ENCODE measurements at places on chromosomes 7 and 10. TPM values are rescaled to one million over a fixed set of nuclear protein-coding genes. Genes with fewer than 3 reads are reported as not detected.

- H3K27ac ChIP-seq = peak overlapping the region; percentile 88
- no peak overlapping the region for H3K4me3 ChIP-seq
- no peak for DNase-seq
These were observed 88.8 kb upstream of the LYZL1 start for GRCh38 chr10:29199941-29200679.

GRCh38 chr7:131919920-131920709 is 363.7 kb upstream of the PODXL start:
- no peaks in the 10 kb centered on the region for H3K4me1 ChIP-seq
- H3K27ac ChIP-seq = no peak overlapping the region
- DNase-seq = no peak
- H3K27me3 ChIP-seq = no peaks in the 10 kb centered on the region
- no peaks in the 10 kb centered on the region for H3K36me3 ChIP-seq
- no peak overlapping the region for H3K4me3 ChIP-seq

- H3K36me3 ChIP-seq = no peaks in the 10 kb centered on the region
- peaks cover 6% of the 10 kb centered on the region for H3K27me3 ChIP-seq
- no peaks in the 10 kb centered on the region for H3K4me1 ChIP-seq
- H3K27ac ChIP-seq = no peak overlapping the region
- DNase-seq = peak; percentile 42
- no peak overlapping the region for H3K4me3 ChIP-seq
These were observed 233.7 kb downstream of the PTPRN2 start for GRCh38 chr7:158353606-158354570.

GRCh38 chr10:692682-693351 is 3.3 kb upstream of the DIP2C start:
- H3K4me1 ChIP-seq = peaks cover 10% of the 10 kb centered on the region
- no peaks in the 10 kb centered on the region for H3K27me3 ChIP-seq
- H3K36me3 ChIP-seq = no peaks in the 10 kb centered on the region
- H3K27ac ChIP-seq = no peak overlapping the region
- H3K4me3 ChIP-seq = no peak overlapping the region
- no peak for DNase-seq

DNA sequence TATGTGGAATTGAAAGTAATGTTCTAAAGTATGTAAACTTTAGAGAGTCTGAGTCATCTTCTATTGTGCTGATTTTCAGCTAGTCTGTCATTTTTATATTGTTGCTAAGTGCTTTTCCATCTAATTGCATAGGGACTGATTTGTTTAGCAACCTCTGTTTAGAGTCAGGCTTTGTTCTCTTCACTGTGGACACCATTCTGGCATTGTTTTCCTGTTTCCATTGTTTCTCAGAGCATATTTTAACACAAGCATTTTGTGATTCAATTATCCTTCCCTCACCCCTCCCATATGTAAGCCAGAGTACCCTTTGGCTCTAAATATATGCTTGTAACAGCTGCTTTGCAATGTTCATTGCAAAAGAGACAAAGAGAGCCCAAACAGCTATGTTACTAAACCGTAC is 748.4 kb upstream of the PHF14 start:
- H3K4me3 ChIP-seq = no peak overlapping the region
- H3K36me3 ChIP-seq = no peaks in the 10 kb centered on the region
- no peak for DNase-seq
- no peaks in the 10 kb centered on the region for H3K27me3 ChIP-seq
- no peak overlapping the region for H3K27ac ChIP-seq

GRCh38 chr7:122550545-122550944 is 148.4 kb downstream of the RNF133 start:
- H3K36me3 ChIP-seq = no peaks in the 10 kb centered on the region
- no peaks in the 10 kb centered on the region for H3K27me3 ChIP-seq
- no peaks in the 10 kb centered on the region for H3K4me1 ChIP-seq
- no peak overlapping the region for H3K4me3 ChIP-seq
- DNase-seq = no peak

DNA sequence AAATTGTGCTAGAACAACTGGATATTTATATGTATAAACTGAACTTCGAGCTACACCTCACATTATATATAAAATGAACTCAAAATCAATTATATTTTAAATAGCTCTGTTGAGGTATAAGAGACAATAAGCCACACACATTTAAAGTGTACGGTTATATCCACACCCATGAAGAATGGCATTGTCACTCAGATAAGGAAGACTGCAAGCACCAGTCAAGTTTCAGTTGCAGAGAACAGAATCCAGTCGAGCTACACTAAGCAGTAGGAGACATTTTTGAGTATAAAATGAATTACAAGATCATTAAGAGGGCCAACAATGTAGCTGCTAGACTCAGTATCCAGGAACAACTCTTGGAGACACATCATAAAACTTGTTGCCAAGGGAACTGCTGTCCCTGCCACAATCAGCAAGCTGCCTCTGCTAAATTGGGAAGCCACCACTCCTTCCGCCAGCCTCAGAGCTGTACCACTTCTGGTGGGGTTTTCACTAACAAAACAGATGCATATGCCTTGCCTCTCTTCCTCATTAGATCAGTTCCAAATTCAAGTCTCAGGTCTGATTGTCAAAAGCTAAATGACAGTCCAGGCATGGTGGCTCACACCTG is 19.6 kb upstream of the GPNMB start:
- no peaks in the 10 kb centered on the region for H3K36me3 ChIP-seq
- no peaks in the 10 kb centered on the region for H3K27me3 ChIP-seq
- H3K4me3 ChIP-seq = no peak overlapping the region
- H3K27ac ChIP-seq = no peak overlapping the region
- H3K4me1 ChIP-seq = no peaks in the 10 kb centered on the region
- no peak for DNase-seq

DNA sequence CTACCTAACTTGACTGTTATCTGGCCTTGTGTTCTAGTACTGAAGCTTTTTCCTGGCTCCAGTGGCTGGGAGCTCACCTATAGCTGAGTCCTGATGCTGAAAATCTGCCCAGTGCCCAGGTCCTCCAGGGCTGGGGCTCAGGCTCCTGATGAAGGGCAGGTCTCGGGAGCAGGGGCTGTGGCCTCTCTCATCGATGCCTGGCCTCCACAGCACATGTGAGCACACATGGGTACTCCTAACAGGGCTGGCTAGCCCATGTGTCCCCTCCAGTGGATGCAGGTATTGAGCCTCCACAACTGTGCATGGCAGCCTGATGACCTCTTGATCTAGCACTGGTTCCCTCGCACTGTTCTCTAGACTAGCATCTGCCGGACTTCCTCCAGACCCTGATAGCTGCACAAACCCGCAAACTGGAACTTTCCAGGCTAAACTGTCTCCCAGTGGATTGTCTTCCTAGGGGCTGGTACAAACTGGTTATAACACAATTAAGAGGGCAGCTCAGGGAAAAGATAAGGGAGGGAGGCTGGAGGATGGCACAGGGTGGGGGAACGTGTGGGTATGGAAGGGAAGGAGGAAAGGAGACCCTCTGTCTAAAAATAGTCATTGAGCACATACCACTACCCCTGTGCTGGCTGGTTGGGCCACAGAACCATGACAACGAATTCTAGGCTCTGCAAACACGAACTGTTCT is 35.1 kb downstream of the PLAC9 start:
- no peak overlapping the region for H3K4me3 ChIP-seq
- peaks cover 5% of the 10 kb centered on the region for H3K36me3 ChIP-seq
- no peaks in the 10 kb centered on the region for H3K27me3 ChIP-seq
- no peak overlapping the region for H3K27ac ChIP-seq
- no peak for DNase-seq

GRCh38 chr10:31584876-31585275 is 265.9 kb downstream of the ZEB1 start:
- H3K4me1 ChIP-seq = no peaks in the 10 kb centered on the region
- H3K4me3 ChIP-seq = no peak overlapping the region
- H3K27me3 ChIP-seq = no peaks in the 10 kb centered on the region
- no peak overlapping the region for H3K27ac ChIP-seq
- no peak for DNase-seq
- no peaks in the 10 kb centered on the region for H3K36me3 ChIP-seq

- no peak for DNase-seq
- H3K27ac ChIP-seq = no peak overlapping the region
- no peaks in the 10 kb centered on the region for H3K36me3 ChIP-seq
- no peaks in the 10 kb centered on the region for H3K4me1 ChIP-seq
- H3K27me3 ChIP-seq = no peaks in the 10 kb centered on the region
These were observed 30.0 kb downstream of the ADGRA1 start for GRCh38 chr10:133117688-133118071.

DNA sequence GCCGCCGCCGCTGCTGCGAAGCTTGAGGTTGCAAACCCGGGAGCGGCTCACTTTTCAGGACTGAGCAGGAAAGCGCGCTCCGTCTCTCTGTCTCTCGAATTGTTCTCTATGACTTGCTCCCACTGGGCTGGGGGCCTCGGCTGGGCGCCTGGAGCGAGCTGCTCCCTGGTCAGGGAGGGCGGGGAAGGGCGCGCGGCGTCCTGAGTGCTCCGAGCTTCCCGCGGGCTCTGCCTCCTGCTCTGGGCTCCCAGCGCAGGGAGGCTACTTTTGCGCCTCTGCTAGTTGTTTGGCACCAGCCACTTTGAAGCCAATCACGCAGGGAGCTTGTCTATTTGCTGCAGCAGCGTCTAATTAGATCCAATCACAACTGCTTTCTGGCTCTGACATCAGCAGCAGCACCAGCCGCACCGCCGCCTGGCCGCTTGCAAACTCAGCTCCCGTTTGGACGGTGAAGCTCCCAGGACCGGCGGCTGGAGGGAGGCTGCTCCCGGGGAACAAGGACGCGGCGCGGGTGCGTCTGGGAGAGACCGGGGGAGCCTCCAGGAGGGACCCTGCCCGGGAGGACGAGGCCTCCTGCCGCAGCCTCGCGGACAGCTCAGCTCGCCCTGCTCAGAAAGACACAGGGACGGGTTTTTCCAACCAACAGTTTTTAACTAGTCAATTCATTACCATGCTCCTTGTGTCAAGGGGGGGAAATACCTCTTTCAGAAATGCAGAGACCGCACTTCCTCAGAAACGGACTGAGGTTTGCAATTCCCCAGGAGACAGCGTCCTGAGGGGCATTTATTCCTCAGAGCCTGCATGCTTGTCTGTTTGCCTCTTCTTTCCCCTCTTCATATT is at the start of gene ADARB2:
Gene ADARB2, minus strand, starts transcription at position 304 of the 840 bp plus-strand sequence.
- H3K4me3 ChIP-seq = no peak within 1 kb of the TSS
- no peaks in the 10 kb centered on the region for H3K4me1 ChIP-seq
- peaks cover 100% of the 10 kb centered on the region for H3K27me3 ChIP-seq
- peak; percentile 47 for DNase-seq
- no peaks in the 10 kb centered on the region for H3K36me3 ChIP-seq
- no peak within 1 kb of the TSS for H3K27ac ChIP-seq

GRCh38 chr10:101631821-101632475 is 43.8 kb downstream of the DPCD start:
- DNase-seq = no peak
- H3K4me1 ChIP-seq = no peaks in the 10 kb centered on the region
- no peaks in the 10 kb centered on the region for H3K27me3 ChIP-seq
- H3K36me3 ChIP-seq = no peaks in the 10 kb centered on the region
- H3K27ac ChIP-seq = no peak overlapping the region
- no peak overlapping the region for H3K4me3 ChIP-seq

GRCh38 chr10:101880232-101880573 is 36.6 kb upstream of the KCNIP2 start:
- H3K4me3 ChIP-seq = no peak overlapping the region
- no peak overlapping the region for H3K27ac ChIP-seq
- no peak for DNase-seq
- no peaks in the 10 kb centered on the region for H3K27me3 ChIP-seq

DNA sequence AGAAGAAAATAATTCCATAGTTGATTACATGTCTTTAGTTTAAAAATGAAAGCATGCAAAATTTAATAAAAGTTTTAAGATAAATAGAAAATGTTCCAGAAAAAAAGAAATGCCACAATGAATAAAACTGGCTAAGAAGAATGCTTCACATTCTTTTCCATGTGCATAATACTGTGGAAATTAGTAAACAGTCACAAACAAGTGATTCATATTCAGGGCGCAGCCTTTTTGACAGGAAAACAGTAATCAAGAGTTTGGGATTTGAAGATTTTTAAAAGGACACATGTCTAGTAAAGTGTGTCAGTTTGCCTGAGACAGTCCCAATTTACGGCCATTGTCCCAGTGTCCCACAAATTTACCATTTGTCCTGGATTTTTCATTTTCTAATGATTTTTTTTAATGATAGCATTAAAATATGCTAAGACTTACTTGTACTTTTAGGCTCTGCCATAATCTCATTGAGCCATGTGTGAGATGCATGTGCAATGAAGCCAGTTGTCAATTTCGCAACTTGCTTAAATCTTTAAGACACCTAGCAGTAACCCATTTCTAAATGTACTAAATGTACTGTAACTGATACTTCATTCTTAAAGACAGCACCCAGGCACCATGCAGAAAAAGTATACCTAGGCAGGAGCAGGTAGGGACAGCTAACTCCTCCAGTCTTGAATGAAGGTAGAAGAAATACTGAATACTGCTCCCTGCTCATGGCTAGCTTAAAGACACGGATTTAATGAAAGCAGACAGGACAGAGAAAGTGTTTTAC is 46.9 kb downstream of the ZNF438 start:
- H3K4me1 ChIP-seq = no peaks in the 10 kb centered on the region
- no peaks in the 10 kb centered on the region for H3K36me3 ChIP-seq
- no peak overlapping the region for H3K27ac ChIP-seq
- DNase-seq = no peak

DNA sequence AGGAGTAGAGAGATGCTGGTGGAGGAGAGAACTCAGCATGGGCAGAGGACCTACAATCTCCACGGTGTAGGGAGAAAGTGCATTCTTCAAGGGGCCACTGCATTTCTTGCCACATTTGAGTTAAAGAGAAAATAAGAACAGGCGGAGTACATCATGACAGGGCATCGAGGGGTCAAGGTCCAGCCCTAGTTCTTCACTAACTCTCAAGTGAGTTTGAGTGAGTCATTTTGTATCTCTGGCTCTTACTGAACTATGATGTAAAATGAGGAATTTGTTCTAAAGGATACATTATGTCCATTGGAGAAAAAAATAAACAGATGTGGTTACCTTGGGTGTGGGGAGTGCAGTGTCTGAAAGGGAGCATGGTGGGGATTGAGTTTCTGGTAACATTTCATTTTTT is 182.9 kb downstream of the XPNPEP1 start:
- H3K36me3 ChIP-seq = no peaks in the 10 kb centered on the region
- no peak overlapping the region for H3K27ac ChIP-seq
- H3K4me3 ChIP-seq = no peak overlapping the region
- H3K4me1 ChIP-seq = peaks cover 5% of the 10 kb centered on the region
- no peak for DNase-seq

- H3K4me1 ChIP-seq = no peaks in the 10 kb centered on the region
- H3K27ac ChIP-seq = no peak overlapping the region
- no peak for DNase-seq
- H3K4me3 ChIP-seq = no peak overlapping the region
- H3K27me3 ChIP-seq = peaks cover 48% of the 10 kb centered on the region
These were observed 206.1 kb downstream of the RAMP3 start for GRCh38 chr7:45363669-45364068.

- no peaks in the 10 kb centered on the region for H3K27me3 ChIP-seq
- H3K27ac ChIP-seq = no peak overlapping the region
- no peaks in the 10 kb centered on the region for H3K36me3 ChIP-seq
These were observed 118.1 kb downstream of the TYW1B start for GRCh38 chr7:72709909-72710308.

TRPV5 gene
- total RNA-seq = not detected

AKR1D1 gene
- total RNA-seq = not detected

GLI3 gene
- total RNA-seq = 58.7 TPM

FAM25C gene
- not detected for total RNA-seq

WNT2 gene
- total RNA-seq = not detected

TWIST1 gene
- total RNA-seq = 41.6 TPM
